Left renal cortex interstitium (tissue), 4 donors: ENCODE measurements at places on chromosomes 7 and 10. TPM values are rescaled to one million over a fixed set of nuclear protein-coding genes. Genes with fewer than 3 reads are reported as not detected.

RTKN2 gene
- 13.2 TPM for polyA plus RNA-seq

DNA sequence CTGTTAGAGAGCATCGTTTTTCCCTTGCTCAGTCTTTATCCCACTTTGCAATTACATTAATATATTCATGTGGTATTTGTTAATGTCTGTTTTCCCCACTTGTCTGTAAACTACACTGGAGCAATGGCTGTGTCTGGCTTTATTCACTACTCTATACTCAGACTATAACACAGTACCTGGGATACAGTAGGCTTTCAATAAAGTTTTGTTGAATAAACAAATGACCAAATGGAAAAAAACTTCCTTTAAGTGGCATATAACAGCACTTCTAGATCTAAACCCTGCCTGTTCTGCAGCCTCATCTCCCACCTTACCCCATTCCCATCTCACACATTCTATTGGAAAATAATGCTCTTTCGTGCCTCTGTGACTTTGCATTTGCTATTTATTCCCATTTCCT, 57.3 kb upstream of the SPOCK2 start:
- no peak for DNase-seq

ATP5MK gene
- polyA plus RNA-seq, result 217 TPM

CPED1 gene
- 37.2 TPM for polyA plus RNA-seq

GRCh38 chr7:87797798-87798403, 78.3 kb downstream of the SLC25A40 start:
- no peak for DNase-seq

DNA sequence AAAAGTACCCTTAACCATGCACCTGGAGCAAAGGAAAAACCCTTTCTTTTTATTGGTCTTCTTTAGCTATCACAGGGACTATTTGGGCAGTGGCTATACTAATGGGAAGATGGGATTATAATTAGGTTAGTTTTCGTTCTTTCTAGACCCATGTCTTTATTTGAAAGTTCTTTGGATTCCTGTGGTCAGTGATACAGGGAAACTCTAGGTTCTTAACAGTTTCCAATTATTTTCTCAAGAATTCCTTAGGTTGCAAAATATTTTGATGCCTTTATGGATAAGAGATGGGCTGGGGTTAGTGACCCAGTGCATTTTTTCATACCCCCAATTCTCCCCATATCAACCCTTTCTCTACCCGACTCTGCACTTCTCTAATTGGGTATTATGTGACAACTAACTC, 49.0 kb downstream of the ADD3 start:
- DNase-seq, result no peak

- peak; percentile 55 for DNase-seq
These were observed 20.6 kb upstream of the RHOBTB1 start for GRCh38 chr10:60964257-60965235.

- DNase-seq, result no peak
These were observed 22.3 kb downstream of the CHST12 start for GRCh38 chr7:2425749-2426148.

GRCh38 chr10:9634466-9634865, 1383.2 kb upstream of the CELF2 start:
- DNase-seq, result no peak

DNA sequence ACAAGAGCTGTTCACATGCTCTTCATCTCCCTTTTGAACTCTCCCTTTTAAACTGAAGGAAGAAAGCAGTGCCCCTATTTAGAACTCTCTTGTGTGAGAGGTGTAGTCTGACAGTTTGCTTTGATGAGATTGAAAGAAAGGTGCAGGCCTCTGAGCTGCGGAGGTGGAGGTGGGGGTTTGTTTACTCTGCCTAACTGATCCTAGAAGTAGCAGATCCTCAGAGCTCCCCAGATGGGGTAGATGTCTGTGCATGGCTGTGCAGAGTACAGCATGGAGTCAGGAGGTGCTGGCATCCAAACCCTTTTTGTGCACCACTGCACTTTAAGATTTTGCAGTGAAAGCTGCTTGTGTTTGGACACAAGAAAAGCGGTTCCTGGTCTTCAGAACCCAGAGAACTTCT, 58.3 kb downstream of the MINDY4 start:
- DNase-seq, result no peak

LRIT1 gene
- not detected for polyA plus RNA-seq

AGAP9 gene
- polyA plus RNA-seq, result 15.7 TPM

GRCh38 chr7:108875139-108875538, 305.5 kb downstream of the DNAJB9 start:
- DNase-seq, result no peak

- DNase-seq, result no peak
These were observed 9.3 kb upstream of the MYL7 start for GRCh38 chr7:44150466-44150832.

DNA sequence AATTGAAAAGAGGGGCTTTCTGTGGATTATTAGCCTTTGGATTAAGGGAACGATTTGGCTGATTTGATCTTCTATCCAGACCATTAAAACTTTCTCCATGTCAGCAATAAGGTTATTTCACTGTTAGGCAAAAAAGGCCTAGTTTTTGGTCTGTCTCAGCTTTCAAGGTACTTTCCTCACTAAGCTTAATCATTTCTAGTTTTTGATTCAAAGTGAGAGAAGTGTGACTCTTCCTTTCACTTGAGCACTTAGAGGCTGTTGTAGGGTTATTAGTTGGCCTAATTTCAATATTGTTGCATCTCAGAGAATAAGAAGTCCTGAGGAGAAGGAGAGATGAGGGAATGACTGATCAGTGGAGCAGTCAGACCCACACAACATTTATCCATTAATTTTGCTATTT, 596.0 kb upstream of the TPK1 start:
- DNase-seq, result no peak

DNA sequence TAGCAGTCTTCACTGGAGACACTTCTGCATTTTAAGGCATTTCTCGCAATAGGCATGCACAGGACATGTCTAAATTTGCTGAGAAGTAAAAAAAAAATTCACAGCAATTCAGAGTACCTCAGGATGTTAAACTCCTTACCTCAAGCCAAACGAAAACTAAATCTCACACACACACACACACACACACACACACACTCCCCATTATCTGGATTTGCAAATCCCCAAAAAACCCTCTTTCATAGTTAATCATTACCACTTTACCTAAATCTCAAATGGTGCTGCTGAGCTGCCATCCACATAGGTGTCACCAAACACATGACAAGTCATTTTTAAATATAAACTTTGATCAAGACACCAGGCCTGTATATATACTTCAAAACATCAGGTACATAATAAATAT, 31.8 kb downstream of the CACNA2D1 start:
- DNase-seq, result no peak

STK31 gene
- 1.3 TPM for polyA plus RNA-seq

DNA sequence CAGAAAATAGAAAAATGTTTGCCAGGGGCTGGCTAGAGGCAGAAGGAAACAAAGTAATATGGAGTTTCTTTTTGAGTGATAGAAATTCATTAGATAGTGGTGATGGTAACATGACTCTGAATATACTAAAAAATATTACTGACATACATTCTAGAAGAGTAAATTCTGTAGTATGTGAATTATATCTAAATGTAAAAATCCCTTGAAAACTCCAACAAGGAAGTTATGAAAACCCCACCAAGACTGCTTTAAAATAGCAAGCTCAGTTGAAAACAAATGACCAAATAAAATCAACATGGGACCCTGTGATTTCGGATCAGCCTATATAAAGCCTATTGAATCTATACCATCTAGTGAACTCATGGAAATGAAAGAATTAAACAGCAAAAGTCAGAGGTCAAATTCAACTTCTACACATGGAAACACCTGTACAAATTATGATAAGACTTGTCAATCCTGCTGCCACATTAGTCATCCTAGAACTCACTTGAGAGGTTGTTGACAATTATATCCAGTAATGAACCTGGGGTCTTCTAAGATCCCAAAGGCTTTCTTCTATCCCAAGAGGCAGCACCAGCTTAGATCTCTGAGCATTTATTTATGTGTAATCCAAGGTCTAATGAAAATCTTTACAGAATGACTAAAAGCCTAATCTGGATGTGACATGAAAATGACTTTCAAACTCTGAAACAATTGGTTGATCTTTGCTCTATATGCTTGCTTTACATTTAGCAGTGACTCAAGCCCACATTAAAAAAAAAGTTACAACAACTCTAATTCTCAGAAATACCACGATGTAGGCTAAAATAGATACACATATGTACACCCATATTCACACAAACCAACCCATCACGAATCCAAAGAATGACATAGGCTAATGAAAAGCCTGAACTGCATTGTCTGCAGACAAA, 59.3 kb downstream of the OSBPL3 start:
- no peak for DNase-seq

DNA sequence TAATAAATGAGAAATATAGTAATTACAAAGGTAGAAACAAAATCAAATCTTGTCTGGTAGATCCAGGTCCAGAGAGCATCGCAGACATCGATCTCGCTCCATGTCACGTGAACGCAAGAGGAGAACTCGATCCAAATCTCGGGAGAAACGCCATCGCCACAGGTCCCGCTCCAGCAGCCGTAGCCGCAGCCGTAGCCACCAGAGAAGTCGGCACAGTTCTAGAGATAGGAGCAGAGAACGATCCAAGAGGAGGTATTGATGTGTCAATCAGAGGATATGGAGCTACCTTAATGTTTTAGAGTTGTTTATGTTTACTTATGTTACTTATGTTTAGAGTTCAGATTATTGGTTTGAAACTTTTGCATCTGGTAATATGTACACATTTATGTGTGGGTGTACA, 57.8 kb downstream of the LUC7L2 start:
- DNase-seq, result no peak

- DNase-seq, result no peak
These were observed 65.3 kb downstream of the VCL start for GRCh38 chr10:74063256-74063655.

DNA sequence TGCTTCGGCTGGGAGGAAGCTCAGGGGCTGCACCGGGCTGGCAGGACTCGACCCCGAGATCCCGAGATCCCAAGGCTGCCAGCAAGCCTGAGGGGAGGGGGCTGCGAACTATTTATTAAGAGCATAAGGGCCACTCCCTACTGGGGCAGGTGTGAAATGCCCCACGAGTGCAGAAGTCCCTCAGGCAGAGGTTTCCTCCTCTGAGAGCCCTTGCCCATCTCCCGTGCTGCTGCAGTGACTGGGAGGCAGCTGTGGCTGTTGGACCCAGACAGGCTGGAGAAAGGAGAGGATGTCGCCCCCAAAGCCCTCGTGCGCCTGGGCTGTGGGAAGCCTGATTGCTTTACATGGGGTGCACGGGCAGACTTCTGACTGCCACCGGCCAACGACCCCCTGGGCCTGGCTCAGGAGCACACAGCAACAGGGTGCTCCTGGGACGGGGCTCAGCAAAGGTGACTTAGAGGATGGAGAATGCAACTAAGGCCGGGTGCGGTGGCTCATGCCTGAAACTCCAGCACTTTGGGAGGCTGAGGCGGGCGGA, 39.8 kb downstream of the RGS10 start:
- DNase-seq, result no peak

- DNase-seq, result no peak
These were observed 258.5 kb downstream of the ARL4A start for GRCh38 chr7:12945901-12946300.

DNA sequence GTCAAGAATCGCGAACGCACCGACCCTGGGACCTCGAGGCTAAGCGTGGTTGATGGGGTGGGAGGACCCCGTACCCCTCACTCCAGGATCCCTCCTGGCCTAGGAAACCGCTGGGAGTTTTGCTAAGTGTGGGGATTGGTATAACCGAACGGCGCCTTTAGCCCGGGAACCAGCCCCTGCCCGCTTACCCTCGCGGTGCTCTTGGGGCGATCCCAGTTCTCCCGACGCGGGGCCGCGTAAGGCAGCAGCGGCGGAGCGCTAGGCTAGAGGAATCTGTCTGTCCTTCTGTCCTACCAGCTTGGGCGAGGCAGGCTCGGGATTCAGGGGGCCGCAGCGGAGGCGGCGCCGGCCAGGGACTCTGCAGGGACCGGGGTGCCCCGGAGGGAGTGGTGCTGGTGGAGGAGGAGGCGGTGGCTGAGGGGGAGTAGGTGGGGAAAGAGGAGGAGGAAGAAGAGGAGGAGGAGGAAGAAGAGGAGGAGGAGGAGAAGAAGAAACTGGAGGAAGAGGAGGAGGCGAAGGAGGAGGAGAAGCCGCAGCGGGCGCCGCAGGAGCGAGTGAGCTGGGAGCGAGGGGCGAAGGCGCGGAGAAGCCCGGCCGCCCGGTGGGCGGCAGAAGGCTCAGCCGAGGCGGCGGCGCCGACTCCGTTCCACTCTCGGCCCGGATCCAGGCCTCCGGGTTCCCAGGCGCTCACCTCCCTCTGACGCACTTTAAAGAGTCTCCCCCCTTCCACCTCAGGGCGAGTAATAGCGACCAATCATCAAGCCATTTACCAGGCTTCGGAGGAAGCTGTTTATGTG, 439 bp upstream of the EMX2 start:
- DNase-seq, result peak; percentile 86

GRCh38 chr10:35650894-35651293, 8.8 kb upstream of the FZD8 start:
- no peak for DNase-seq

MICALL2 gene
- polyA plus RNA-seq, result 12.8 TPM

GRCh38 chr7:29748286-29749099, 57.8 kb upstream of the WIPF3 start:
- peak; percentile 25 for DNase-seq

DNA sequence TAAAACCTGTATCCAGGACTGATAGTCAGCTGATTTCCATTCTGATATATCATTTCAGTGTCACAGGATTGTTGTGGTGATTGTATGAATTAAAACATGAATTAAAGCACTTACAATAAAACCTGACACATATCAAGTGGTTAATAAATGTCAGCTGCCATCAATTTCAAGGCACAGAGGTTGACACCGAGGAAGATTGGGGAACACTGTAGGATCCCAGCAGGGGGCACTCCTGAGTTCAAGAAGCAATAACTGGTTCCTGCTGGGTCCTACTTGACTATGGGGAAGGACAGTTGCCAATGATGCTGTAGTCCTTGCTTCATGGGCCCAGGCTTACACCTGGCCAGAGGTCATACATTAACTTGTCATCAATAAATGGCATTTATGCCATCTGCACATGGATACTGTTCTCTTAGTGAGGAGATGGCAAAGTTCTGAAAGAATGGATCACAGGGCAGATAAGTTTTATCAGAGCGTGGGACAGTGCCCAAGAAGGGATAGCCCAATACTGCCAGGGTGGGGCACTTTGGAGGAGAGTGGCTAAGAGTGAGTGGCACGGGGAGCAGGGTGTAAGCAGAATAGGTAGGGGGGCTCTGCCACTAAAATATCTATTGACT, 24.1 kb downstream of the FZD1 start:
- DNase-seq, result no peak

GRCh38 chr10:51960494-51960895, 261.1 kb upstream of the CSTF2T start:
- DNase-seq, result no peak

SLC26A5 gene
- polyA plus RNA-seq, result 0.60 TPM

- no peak for DNase-seq
These were observed 15.6 kb upstream of the OR2A5 start for GRCh38 chr7:144032985-144033709.

DNA sequence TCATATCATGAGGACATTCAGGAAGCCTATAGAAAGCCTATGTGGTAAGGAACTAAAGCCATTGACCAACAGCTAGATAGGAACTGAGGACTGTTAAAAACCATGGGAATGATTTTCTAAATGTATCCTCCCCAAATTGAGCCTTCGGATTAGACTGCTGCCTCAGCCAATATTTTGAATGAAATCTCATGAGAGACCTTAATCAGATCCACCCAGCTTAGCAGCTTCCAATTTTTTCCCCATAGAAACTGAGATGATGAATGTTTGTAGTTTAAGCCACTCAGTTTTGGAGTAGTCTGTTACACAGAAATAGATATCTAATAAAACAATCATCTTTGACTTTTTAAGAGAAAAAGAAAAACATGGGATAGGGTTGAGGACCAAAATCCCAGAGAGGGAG, 292.0 kb downstream of the HPSE2 start:
- DNase-seq, result no peak

- DNase-seq, result no peak
These were observed 1257.8 kb upstream of the SORCS1 start for GRCh38 chr10:108422286-108422685.

- no peak for DNase-seq
These were observed 33.0 kb downstream of the ORC5 start for GRCh38 chr7:104174798-104175197.
